ENCODE measurements at places on chromosomes 4 and X.

GRCh38 chr4:16783119-16783518, 115.3 kb downstream of the LDB2 start:
- peak; percentile 44 for DNase-seq

DNA sequence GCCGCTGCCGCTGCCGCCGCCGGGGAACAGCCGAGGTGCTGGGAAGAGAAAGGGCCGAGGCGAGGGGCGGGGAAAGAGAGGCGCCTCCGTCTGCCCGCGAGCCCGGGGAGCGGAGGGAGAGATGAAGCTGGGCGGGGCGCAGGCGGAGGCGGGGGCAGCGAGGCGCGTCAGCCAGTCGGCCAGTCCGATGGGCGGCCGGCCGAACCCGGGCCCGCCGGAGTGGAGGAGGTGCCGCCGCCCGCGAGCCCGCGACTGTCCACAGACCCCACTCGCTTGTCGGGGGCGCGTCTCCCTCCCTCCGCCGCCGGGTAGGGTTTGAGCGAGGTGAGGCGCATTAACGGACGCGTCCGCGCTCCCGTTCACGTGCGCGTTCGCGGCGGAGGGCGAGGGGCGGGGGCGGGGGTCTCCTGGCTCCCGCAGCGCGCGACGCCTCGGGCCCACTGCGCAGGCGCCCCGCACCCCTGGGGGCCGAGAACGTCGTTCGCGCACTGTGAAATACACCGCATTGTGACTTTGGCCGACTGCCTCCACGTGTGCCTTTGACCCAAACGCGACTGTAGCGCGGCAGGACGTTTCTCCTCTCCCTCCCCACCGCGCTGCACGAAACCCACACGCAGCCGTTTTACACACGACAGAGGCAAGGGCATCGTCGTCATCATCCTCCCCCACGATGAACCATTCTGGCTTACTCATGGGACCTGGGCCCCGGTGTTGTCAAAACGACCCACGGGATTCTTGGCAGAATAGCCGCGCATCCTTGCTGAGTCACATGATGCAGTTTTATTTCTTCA, at the start of gene NUDT11:
TSS of gene NUDT11 (minus strand) at position 92 of the 791 bp plus-strand sequence. CDS start 148 bp downstream, outside the sequence.
- DNase-seq: peak; percentile 70

DNA sequence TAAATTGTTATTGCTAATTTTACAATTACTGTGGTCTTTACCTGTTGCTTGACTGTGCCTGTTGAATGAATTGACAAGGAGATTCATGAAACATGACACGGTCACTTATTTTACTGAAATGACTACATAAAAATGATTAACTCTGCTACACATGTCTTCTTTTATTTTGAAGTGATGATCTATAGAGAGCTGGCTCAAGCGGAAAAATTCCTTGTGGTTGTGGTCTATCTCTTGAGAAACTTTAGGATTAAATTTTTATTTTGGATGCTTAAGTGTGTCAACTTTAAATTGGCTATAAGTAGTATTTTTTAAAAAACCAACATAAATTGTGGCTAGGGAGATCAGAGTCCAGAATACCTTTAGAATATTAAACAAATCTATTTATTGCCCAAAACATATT, 131.8 kb upstream of the PITX2 start:
- no peak for DNase-seq

DNA sequence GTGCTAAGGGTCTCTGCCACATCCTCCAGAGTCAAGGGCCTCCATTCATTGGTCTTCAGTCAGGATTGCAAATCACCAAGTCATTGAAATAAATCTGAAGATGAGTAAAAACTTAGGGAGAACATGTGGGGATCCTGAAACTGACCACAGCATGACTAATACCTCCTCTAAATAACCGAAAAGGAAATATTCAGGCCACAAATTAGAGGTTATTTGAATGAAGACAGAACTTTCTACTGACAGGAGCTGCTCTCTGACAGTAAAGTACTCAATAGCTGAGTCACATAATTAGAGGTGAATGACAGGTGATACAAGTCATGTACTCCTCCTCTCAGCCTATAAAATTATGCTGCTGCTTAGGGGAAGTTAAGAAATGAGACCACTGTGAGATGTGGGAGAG, 240.2 kb upstream of the F9 start:
- peak; percentile 44 for DNase-seq

DNA sequence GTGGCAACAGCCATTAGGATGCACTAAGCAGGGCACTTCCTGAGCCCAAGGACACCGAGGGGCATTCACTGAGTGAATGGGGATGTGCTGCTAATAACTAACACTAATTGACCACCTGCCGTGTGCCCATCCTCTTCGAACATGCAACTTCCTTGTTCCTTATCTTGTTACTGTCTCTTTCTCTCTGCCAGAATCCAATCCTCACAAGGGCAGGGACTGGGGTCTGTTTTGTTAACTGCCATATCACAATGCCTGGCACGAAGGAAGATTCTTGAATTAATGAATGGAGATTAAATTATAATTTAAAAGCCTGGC, 1.3 kb downstream of the ERAS start:
- DNase-seq: no peak

DNA sequence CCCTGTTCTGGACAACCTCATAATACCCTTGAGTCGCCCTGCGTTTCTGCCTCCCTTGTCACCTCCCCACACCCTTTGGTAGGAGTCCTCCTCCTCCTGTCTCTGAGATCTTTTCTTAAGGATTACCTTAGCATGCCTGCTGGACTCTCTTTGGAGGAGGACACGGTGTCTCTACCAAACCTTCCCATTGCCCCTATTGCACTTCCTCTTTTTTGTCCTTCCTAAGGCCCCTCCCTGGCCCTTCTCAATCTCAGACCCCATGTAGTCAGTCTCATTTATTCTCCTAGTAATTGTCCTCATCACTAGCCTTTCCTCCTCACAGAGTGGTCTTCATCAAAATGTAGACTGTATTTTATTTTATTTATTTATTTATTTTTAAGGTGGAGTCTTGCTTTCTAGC, 335.0 kb upstream of the SFRP2 start:
- DNase-seq: no peak
